ENCODE measurements at places on chromosomes 3 and 15.
A peak's percentile ranks its signal among the peaks of the same experiment; 100 is the strongest.

DNA sequence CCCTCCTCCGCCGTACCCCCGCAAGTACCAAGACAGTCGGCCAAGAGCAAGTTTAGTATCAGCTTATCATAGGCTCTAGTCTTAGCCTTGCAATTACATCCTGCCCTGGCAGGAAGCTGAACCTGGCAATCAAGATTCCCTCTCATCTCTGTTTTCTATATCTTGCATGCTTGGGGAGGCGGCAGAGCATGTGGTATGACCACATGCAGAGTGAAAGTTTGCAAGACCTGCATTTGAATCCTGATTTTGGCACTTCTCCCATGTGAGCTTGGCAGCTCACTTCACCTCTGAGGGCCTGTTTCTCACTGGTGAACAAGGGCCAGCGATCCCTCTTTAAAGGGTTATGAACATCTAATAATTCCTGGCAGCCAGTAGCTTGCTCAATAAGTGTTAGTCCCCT lies 106.1 kb upstream of the FRMD4B start:
- no peak for DNase-seq

- DNase-seq: no peak
These were observed 54.4 kb downstream of the CNTN4 start for GRCh38 chr3:2153053-2153452.

GRCh38 chr15:72515591-72516389 lies 41.7 kb downstream of the ARIH1 start:
- no peak for DNase-seq

GRCh38 chr3:139225548-139225947 lies 118.3 kb upstream of the MRPS22 start:
- DNase-seq: no peak

DNA sequence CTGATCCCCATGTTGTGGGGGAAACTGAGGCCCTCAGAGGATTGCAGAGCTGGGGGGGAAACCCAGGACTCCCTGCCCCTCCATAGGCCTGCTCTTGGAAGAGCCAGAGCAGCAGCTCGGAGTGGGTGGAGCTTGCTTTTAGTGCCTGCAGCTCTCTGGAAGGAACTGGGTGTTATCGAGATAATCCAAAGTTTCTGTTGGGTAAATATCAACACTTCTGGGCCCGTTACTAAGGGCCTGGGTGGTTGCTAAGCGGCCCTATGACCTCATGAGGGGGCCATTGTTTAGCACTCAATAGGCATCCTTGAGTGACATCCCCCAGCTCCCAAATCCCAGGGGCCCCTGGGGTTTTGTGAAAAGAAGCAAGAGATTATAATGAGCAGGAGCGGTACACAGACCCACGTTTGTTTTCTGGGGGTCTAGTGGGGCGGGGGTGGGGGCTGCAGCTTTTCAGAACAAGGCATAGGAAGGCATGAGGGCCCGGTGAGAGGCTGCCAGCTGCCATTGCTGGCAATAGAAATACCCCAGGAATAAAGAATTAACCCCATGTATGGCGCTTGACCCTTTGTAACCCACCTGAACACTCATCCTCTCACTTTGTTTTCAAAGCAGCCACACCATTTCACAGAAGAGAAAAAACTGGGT lies 48.3 kb upstream of the ATP2B2 start:
- no peak for DNase-seq

DNA sequence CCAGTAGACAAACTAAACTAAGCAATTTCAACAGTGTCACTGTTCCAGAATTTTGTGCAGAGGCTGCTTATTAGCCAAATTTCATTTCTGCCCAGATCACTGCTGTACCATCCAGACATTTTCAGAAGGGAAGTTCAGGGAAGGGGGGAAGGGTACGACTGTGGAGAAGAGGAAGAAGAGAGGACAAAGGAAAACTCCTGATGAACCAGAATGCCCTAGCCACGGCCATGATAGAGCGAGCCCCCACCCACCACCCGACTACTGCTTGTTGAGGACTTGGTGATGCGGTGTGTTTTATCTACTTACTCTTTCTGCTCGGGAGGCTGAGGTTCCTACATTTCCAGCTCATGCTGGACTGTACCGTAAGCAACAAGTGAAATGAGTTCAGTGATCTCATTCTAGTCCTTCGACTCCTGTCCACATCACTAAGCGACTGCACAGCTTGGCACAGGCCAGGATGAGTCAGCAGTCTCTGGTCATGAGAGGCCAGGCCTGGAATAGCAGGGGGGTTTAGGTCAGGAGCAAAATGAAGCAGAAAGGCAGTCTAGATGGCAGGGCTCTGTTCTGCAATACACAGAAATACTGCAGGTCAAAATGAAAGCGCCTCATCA lies 330.8 kb downstream of the TIGIT start:
- DNase-seq: peak; percentile 89

DNA sequence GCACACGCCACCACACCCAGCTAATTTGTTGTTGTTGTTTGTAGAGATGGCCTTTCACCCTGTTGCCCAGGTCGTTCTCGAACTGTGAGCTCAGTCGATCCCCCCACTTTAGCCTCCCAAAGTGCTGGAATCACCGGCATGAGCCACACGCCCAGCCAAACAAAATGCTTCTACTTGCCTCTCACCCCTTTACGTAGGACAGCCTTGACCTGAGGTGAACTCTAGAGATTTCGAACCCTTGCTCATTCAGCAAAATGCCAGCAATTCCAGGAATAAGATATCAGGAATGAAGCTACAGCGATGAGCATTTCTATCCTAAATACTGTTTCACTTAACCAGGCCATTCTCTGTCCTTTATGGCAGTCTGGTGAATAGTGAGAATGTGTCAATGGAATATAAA lies 135.0 kb downstream of the LRRK1 start:
- no peak for DNase-seq

DNA sequence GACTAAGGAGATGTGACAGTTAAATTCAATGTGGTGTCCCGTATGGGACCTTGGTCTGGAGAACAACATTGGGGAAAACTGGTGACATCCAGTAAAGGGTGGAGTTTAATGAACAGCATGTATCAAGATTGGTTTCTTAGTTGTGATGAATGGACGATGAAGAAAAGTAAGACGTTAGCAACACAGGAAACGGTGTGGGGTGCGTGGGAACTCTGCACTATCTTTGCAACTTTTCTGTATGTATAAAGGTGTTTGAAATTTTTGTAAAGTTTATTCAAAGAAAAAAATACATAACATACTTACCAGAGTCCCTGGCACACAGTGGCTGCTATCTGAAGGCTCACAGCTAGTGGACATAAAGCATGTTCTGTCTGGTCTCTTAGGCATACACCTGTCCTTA lies 6.1 kb upstream of the CCDC174 start:
- no peak for DNase-seq

GRCh38 chr15:94107652-94108051 lies 123.7 kb upstream of the MCTP2 start:
- no peak for DNase-seq

DNA sequence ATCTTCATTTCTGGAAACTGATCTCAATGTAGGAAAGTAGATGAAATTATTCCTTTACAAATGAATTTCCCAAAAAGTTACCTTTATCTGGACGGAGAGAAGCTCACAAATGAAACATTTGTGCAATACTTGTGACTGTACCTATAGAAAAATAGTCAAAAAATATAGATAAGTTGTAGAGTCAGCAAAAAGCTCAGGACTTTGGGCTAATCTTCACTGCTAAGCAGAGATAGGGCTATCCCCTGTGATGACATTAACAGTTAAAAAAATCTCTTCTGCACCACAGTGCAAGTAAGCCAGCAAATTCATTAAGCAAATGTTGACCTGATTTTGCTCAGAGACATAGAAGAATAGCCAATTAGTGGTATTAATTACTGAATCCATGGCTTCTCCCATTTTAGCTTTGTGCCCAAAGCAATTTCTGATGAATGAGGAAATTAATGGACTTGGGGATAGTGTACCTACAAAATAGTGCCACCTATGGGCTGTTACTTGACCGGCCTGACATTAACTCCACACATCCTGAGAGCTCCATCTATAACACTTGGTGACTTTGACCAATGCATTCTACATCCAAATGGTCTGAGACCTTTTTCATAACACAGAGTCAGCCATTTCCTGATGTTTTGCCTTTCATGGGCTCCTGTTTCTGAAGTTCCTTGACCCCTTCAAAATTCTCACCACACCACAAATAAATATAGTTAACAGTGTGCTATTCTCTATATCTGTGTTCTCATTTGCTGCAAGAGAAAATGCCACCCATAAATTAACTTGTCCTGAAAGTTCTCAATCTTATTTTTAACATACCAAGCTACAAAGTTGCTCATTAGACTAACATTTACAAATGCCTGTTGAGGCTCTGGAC lies 105.0 kb downstream of the SSR3 start:
- DNase-seq: no peak

- DNase-seq: no peak
These were observed 183.3 kb upstream of the DCBLD2 start for GRCh38 chr3:99084826-99085225.

GRCh38 chr3:141240687-141241615 lies 9.3 kb downstream of the PXYLP1 start:
- DNase-seq: no peak

DNA sequence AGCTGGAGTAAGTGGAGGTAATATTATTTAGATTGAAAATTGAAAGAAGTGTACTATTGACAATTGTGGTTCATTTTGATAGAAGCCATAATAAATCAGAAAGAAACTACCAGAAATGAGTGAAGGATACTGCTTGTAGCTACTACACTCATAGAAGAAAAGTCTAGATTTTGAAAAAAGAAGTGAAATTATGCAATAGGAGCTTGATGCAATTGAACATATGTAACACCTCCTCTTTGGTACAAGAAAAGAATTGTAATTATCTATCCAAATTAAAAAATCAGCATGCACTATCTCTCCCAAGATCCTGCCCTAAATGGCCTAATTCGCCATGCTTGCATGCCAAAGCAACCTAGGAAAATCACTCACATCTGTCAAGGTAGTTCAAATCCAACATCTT lies 51.1 kb upstream of the CD200R1L start:
- DNase-seq: no peak

- no peak for DNase-seq
These were observed 154.3 kb downstream of the GOLIM4 start for GRCh38 chr3:167941234-167941995.

DNA sequence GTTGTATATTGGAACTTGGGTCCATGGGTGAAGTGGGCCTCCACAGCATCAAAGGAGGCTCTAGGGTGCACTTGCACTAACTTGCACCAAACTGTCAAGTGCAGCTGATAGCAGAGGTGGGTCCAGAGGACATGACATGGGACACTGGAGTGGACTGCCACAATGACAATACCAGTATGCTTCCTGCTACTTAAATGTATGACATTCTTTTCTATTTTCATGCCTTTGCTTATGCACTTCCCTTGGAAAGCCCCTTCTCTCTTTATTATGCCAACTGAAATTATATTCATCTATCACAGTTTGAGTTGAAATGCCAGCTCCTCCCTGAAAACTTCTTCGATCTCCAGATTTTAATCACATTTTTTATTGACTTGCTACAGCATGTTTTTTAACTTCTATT lies 101.8 kb downstream of the CFAP20DC start:
- DNase-seq: no peak

DNA sequence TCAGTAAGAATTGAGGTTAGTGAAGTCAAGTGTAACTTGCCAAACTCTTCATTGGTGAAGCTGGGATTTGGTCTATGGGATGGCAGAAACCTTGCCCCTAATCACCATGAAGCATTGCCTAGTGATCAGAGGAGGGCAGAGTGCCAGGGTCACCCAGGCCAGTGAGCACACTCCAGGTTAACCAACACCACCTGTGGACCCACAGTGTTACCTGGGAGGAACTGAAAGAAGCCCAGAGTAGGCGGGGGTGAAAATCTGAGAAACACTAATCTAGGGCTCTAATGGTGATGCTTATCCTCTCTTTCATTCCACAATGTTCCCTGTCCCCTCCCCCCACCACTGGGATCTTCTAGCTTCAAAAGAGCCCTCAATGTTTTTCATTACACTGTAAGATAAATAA lies 372.8 kb downstream of the CTNNB1 start:
- no peak for DNase-seq

GRCh38 chr3:71551311-71551919 lies 32.1 kb downstream of the FOXP1 start:
- no peak for DNase-seq

- no peak for DNase-seq
These were observed 157.9 kb upstream of the BHLHE40 start for GRCh38 chr3:4821338-4821737.

GRCh38 chr3:130850044-130850797 lies 43.7 kb upstream of the ATP2C1 start:
- DNase-seq: no peak

- DNase-seq: no peak
These were observed 402.1 kb downstream of the PDCD6IP start for GRCh38 chr3:34200576-34200975.

DNA sequence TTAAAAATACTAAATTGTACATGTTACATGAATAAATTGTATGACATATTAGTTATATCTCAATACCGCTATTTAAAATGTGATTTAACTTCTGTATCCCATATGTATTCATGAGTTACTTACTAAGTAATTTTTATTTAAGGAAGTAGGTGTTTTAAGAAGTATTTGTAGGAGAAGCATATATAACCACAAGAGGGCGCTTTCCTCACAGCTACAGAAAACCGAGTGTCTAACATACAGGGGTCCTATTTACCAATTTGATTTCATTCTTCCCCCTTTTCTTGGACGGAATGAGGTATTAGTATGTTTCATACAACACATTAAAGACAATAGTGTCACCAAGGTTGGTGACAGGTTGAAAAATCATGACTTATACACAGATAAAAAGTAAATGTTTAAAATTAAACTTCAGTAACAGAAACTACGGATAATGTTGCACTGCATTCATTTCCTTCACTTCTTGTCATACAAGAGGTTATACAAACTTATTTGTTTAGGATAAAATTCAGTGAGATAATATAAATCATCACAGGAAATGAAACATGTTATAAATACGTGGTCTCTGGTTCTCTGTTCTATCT lies 253.6 kb downstream of the MAGI1 start:
- no peak for DNase-seq

DNA sequence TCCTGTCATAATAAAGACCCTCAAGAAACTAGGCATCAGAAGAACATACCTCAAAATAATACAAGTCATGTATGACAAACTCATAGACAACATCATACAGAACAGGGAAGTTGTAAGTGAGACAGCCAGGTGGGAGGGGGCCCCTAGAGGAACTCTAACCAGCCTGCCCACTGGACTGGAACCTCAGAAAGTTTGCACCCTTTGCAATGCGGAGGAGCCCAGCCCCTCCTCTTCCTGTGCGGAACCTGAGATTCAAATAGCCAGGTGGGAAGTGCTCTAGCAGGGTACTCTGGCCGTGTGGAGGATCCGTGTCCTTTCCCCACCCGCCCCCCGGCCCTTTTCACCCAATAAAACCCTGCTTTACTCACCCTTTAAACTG lies 387.0 kb upstream of the CBLB start:
- no peak for DNase-seq

GRCh38 chr15:27826411-27826810 lies 272.7 kb downstream of the OCA2 start:
- DNase-seq: no peak

DNA sequence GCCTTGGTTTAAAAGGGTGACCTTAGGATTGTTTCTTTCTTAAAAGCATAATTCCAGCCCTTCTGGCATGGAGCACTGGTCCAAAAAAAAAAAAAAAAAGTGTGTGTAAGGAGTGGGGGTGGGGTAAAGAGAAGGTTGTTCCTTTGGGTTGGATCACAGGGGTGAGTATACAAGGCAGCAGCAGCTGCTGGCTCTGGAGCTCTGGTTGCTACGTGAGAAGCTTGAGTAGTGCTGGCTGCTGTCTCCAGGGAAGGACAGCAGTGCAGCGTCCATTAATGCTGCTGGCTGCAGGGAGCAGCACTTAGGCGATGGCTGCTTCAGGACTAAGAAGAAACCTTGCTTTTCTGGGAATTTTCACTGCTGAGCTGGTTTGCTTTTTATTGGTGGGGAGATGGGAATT lies 2.3 kb downstream of the SETD5 start:
- DNase-seq: peak; percentile 71

GRCh38 chr3:189210251-189210770 lies 38.5 kb downstream of the TPRG1 start:
- DNase-seq: no peak

Measured in heart right ventricle (tissue), 16 donors.